Activated CD8-positive, alpha-beta T cell treated with anti-CD3 and anti-CD28 coated beads, Interleukin-2, amount 10 ng/mL, durations not matched to agents 7 days and 5 days (primary cell): ENCODE measurements at places on chromosomes 6 and 20. TPM values are rescaled to one million over a fixed set of nuclear protein-coding genes. Genes with fewer than 3 reads are reported as not detected.

Gene CRISP3
- total RNA-seq, result not detected

- H3K4me1 ChIP-seq, result peaks cover 3% of the 10 kb centered on the region
- no peak for DNase-seq
- H3K27ac ChIP-seq, result no peak overlapping the region
- H3K36me3 ChIP-seq, result no peaks in the 10 kb centered on the region
- H3K4me3 ChIP-seq, result no peak overlapping the region
- peaks cover 33% of the 10 kb centered on the region for H3K27me3 ChIP-seq
Observed at GRCh38 chr6:150048099-150048498, 20.8 kb downstream of the ULBP3 start.

Gene SPINT4
- not detected for total RNA-seq

DNA sequence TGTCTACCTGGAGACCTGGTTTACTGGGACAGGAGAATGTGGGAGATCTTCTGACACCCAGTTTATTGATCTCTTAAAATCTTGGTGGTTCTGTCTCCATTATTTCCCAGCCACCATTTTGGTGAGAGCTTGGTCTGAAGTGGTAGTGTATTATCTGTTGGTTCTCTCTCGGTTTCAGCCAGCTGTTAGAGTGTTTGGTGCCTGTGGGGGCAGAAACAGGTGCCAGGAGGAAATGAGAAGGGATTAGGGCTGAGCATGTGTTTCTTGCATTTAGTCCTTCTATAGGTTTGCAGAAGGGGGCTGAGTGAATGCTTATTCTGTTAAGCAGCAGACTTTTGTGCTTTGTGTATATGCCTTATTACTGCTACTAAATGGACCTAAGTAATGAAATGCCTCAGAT, 9.6 kb downstream of the JARID2 start:
- DNase-seq, result no peak
- H3K36me3 ChIP-seq, result peaks cover 67% of the 10 kb centered on the region
- peaks cover 99% of the 10 kb centered on the region for H3K4me1 ChIP-seq
- no peaks in the 10 kb centered on the region for H3K27me3 ChIP-seq
